Liver (tissue), 10 donors: ENCODE measurements at places on chromosomes 7 and 10. TPM values are rescaled to one million over a fixed set of nuclear protein-coding genes. Genes with fewer than 3 reads are reported as not detected.

- no peak for DNase-seq
Observed at GRCh38 chr10:109027534-109028185, 895.7 kb downstream of the XPNPEP1 start.

DNA sequence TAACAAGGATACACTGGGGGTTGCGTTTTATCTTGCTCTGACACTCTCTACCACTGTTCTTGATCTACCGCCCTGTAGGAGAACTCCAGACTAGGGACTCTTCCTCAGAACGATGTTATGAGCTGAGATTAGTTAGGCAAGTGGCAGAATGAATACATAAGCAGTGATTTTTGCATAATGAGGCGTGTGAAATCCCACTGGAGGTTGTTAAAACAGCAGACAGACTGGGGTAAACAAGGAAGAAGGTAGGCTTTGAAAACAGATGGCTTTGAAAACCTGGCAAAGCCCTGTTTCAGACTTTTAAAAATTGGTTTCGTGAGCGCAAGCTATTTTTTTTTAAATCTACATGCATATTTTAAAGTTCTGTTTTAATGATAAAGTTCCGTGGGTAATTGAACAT lies 785.2 kb downstream of the TYW1 start:
- DNase-seq, result no peak

- no peak for DNase-seq
Observed at GRCh38 chr10:121113911-121114310, 262.7 kb downstream of the WDR11 start.

DNA sequence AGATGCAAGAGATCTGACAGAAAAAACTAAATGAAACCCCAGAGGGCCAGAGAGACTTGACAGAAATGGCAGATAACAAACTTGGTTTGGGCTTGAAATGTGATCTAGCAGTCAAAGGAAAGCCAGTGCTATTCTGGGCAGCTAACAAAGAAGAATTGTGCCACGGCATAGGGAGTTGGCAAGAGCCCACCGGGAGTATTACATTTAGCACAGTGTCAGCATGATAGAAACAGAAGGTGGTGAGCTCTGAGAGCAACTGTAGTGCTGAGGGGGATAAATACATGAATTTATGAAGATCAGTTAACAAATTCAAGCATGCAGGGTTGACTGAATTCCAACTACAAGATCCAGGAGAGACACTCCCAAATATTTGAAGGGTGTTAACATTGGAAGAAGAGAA lies 91.1 kb downstream of the AHCYL2 start:
- no peak for DNase-seq

DNA sequence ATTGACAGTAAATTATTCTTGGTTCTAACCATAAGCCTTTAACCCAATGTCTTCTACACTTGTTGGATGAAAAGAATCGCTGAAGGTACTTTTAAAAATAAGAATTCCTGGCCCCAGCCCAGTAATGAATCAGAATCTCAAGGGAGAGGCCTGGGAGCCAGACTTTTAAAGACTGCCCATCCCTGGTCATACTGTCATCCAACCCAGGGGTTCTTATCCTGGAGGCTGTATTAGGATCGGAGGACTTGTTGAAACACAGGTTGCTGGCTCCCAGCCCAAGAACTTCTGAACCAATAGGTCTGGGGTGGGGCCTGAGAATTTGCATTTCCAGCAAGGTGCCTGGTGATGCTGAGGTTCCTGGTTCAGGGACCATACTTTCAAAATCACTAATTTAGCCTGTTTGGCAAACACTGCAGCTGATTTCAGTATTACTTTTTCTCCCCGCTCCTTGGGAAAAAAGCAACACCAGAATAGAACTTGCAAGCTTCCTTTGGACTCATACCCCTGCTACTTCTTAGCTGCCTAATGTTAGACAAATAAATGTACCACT lies 79.5 kb upstream of the FAM133B start:
- DNase-seq, result no peak

DNA sequence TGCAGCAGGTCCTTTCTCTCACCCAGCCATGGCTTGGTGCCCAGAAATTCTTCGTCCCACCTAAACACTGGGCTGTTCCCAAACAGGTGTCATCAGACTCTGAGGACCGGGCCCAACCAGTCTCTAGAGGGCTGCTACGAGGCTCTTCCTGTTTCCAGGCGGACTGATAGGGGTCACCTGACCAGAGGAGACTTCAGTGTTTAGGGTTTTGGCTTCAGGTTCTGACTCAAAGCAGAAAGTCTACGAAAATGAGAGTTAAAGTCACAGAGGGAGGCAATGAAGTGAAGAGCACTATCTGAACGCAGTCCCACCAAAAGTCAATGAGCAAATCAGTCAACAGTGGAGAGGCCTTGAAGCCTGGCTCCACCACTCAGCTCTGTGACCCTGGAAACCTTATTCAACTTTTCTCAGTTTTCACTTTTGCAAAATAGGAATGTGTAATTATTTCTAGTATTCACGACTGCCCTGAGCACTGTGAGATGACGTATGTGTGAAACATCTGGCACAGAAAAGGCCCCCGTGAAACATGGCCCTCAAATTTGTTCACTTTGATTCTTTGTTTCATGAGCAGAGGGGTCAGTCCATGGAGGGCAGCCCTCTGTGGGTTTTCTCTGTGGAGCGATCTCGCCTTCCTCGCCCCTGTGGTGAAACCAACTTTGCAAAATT lies 189.9 kb upstream of the PDE1C start:
- no peak for DNase-seq

GRCh38 chr7:151632750-151633515 lies 113.2 kb upstream of the RHEB start:
- peak; percentile 38 for DNase-seq

DNA sequence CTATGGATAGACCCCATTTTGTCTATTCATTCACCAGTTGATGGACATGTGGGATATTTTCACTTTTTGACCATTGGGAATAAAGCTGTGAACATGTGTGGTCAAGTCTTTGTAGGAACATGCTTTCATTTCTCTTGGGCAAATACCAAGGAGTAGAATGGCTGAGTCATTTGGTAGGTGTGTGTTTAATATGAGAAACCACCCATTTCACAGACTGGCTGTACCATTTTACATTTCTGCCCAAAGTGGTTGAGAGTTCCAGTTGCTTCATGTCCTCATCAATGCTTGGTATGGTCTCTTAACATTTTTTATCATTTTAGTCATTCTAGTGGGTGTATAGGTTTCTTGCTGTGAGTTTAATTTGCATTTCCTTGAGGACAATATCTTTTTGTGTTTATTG lies 124.9 kb upstream of the RHEB start:
- no peak for DNase-seq

DNA sequence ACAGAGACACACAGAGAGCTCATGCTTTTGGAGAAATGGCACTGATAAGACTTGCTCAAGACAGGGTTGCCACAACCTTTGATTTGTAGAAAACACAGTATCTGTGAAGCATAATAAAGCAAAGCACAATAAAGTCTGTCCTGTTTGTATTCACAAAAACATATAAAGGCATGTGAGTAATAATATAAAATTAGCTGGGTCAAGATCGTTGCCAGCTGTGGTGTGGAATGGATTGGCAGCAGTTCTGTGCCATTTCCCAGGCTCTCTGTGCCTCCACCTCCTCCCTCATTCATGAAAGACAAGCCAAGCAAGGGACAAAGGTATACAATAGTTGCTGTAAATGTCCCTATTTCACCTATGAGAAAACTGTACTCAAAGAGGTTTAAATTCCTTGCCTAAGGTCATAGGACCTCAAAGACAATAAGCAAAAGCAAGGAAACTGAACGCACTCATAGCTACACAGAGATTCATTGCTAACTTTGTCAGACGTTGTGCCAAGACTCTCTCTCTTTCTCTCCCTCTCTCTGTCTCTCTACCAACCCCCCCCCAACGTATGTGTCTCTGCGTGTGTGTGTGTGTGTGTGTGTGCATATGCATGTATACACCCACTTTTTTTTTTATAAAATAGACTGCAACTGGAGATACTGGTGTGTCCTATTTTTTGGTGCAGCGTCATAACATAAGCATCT lies 31.8 kb downstream of the CHST3 start:
- DNase-seq, result no peak

- no peak for DNase-seq
Observed at GRCh38 chr10:9103301-9103700, 1048.8 kb downstream of the GATA3 start.

DNA sequence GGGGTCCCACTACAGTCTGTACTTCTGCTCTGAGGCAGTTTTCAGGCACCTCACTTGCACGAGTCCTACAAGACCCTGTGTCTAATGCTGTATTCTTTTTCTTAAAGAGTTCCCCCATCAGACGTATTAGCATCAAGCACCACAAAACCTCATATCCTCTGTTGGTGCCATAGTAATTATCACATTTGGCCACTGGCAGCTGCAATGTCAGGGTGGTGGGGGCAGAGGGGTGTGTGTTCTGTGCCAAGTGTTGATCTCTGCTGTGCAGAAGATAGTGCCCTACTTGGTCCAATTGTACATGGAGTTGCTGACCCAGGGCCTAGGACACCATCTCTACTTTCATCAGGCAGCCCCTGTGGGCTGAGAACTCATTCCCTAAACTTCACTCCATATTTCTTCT lies 20.0 kb upstream of the JAZF1 start:
- DNase-seq, result peak; percentile 59

GRCh38 chr7:21902240-21902639 lies 43.5 kb downstream of the CDCA7L start:
- DNase-seq, result no peak

DNA sequence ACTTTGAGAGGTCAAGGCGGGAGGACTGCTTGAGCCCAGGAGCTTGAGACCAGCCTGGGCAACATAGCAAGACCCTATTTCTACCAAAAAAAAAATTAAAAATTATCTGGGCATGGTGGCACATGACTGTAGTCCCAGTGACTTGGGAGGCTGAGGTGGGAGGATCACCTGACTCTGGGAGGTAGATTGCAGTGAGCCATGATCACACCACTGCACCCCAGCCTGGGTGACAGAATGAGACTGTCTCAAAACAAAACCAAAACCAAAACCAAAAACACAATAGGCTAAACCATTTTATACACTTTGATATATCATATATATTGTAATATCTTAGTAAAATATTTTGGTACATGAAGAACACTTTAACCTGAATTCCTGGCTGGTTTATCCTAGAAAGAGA lies 101.6 kb downstream of the RAPGEF5 start:
- DNase-seq, result no peak

DNA sequence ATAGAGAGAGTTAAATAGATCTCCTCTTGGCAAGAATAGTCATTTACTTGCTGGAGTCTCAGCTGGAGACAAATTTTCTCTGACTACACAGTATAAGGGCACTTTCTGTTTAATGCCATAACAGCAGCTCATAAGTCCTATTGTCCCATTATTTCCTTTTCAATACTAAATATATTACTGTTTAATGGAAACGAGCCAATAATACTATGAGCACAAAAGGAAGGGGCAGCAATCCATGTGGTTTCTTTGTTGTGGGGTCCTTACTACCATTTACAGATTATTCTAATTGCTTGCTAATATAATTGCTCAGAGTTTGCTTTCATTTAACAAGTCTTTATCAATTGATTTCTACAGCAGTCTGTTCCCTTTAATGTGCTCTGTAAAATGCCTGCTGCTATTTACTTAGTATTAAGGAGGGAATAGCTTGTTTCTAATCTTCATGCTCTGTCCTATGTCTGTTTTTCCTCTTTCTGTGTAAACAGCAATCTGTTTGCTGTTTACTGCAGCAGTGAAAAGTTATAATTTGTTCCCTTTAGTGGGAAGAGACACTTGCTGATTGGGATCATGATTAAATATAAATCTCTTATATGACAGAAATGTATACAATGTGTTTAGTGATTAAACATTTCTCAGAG lies 296.2 kb upstream of the SMIM30 start:
- no peak for DNase-seq

GRCh38 chr7:43588477-43589132 lies 5.7 kb downstream of the STK17A start:
- DNase-seq, result no peak

GRCh38 chr10:71244431-71245419 lies 32.4 kb downstream of the UNC5B start:
- no peak for DNase-seq

- no peak for DNase-seq
Observed at GRCh38 chr10:124065382-124066125, 27.8 kb downstream of the CHST15 start.

DNA sequence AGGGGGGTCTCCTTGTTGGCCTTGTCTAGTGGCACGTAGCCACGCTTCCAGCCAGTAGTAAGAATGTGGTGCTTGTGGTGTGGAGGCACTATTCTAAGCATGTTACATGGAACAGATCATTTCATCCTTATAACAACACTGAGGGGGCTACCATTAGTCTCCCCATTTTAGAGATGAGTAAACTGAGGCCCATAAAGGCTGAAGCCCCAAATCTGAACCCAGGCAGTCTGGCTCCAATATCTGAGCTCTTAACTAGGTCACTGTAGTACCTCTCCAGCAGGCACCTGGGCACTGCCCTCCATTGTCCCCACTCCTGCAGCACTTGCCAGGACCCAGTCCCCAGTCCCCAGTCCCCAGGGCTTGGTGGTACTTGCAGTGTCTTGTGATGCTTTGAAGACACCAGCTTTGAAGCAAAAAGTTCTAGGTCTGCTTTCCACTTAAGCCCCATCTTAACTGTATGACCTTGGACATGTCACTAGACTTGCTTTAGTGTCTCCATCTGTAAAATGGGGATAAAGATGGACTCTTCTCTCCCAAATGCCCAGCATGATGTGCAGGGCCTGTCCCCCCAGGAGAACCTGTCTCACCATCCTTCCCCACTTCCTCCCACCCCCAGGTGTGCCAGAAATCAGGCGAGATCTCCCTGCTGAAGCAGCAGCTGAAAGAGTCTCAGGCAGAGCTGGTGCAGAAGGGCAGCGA lies 6.4 kb downstream of the LZTS2 start:
- DNase-seq, result no peak

DNA sequence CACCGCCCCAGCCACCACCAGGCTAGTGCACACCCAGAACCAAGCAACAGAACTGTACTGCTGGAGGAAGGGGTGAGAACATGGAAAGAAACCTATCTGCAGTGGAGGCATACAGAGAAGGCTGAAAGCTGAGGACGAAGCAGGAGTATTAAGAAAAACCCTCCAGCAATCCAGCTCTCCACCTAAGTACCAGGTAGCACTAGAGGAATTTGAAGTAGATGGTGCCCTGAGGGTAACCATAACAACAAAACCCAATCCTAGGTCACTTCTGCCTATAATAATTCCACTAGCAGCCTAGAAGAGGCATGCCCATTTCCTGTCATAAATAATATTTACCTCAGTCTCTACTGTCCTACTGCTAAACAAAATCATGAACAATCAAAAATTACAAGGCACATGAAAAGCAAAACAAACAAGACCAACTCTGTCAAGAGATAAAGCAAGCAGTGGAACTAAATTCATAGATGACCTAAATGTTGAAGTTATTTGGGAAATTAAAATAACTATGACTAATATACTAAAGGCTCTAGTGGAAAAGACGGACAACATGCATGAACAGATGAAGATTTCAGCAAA lies 51.1 kb downstream of the HYCC1 start:
- no peak for DNase-seq

Gene PODXL
- 1.2 TPM for total RNA-seq

Gene WNT8B
- not detected for total RNA-seq

Gene SYT15
- total RNA-seq, result 0.47 TPM

Gene SEC31B
- total RNA-seq, result 1.3 TPM

Gene GTPBP10
- 6.5 TPM for total RNA-seq

Gene DCLRE1A
- 7.9 TPM for total RNA-seq

Gene SEC61G
- 329 TPM for total RNA-seq

Gene MBL2
- 36.2 TPM for total RNA-seq

Gene ABCC2
- total RNA-seq, result 45.6 TPM

Gene IGFBP1
- total RNA-seq, result 3.5 TPM
